ENCODE measurements at places on chromosomes 3 and 15.
A peak's percentile ranks its signal among the peaks of the same experiment; 100 is the strongest.

DNA sequence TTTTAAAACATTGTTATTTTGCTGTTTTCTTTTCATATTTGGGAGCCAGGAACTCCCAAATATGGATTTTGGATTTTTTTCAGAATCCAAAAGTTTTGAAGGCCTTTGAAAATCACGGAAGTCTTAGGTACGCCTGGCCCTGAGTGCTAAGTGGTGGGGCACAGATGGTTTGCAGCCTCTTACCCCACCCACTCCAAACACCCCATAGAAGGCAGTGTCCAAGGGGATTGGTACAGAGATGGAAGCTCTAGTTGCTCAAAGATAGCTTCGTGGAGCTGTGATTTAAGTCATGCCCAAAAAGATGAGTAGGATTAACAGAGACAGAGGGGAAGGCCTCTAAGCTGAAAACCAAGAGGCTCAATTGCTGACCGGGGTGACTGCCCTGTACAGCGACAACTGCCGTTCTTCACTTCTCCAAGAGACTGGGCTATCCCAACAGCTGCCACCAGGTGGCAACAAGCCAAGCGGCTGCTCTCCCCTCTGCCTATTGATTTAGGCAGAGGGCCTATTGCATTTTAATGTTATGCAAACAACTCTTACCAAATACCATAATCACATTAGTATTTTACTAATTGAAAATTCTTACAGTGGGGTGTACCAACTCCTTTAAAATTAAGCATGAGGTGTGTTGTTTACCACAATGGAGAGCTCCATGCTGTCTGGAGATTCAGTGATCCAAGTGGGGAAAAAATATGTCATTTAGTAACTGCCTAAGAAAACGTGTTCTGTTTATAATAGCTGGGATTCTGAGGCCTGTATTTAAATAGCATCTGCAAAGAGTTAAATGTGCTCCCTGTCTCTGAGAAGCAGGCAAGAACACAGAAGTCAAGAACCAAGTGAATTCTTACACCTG is 64.0 kb upstream of the C15orf61 start:
- peak; percentile 30 for DNase-seq

DNA sequence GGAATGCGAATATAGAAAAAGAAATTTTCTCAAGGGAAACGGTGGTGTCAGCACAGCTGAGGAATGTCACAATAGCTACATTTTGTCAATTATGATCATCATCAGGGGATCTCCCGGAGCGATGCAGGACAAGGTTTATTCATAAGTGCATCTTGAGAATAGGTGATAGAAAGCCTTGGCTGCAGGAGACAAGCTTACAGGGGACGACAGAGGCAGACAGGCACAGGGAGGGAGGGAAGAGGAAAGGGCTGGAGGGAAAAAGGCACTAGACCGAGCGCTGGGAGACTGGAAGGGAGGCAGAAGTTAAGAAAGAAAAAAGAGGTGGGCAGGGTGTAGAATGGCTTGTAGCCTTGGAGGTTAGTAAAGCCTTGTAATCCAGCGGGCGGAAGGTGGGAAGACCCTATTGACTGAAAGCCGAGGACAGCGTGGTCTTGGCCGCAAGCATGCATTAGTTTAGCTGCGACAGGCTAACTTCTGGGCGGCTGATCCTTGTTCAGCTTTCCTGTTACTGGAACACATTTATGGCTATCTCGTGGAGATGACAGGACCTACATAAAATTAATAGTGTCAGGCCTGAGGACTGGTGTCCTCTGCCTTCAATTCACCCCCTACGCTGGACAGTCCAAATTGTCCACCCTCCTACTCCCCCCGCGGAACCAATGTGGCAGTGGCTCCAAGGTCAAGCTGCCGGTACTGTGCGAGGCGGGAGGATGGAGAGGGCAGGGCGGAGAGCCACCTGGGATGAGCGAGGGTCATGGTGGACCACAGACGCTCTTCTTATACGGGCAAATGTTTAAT is 1.4 kb upstream of the NECTIN3 start:
- no peak for DNase-seq

- no peak for DNase-seq
These were observed 919.7 kb upstream of the NR2F2 start for GRCh38 chr15:95410757-95411156.

DNA sequence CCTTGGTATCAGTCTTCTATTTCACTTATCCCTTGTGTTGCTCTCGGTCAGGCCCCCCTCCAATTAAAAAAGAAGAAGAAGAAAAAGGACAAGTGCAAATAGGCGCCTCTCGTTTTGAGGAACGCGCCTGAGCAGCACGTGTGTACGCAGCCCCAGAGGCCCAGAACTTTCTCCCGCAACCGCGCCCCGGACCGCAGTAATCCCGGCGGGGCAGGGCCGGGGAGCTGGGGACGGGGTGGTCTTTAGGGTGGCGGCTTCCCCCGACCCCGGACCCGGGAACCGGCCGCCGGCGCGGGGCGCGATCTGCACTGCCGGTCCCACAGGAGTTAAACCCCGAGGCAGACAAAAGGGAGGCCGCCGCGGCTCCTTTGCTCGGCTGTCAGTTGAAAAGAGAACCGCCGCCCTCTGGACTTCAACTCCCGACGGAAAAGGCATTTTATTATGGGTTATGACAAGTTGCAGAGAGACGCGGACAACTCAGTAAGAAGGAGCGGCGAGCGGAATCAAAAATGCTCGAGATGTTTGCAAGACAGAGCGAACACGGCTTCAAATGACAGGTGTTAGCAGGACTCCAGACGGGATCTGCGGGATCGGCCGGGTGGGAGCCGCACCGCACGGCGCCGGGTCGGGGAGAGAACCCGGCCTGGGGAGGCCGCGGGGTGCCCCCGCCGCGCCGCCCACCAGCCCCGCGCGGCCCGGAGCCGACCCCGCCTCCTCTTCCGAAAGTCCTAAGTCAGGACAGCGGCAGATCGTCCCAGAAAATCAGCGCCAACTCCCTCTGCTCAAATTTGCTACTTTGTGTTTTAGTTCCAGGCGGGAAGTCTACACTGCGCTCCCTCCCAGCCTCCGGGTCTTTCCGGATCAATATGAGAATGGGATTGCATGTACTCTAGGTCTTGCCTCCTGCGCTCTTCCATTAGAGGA is 79.0 kb downstream of the NR2F2 start:
- DNase-seq: no peak

GRCh38 chr3:52432691-52433141 is 12.2 kb downstream of the SEMA3G start:
- DNase-seq: no peak

GRCh38 chr15:82533801-82534200 is 6.5 kb downstream of the RPS17 start:
- DNase-seq: no peak

DNA sequence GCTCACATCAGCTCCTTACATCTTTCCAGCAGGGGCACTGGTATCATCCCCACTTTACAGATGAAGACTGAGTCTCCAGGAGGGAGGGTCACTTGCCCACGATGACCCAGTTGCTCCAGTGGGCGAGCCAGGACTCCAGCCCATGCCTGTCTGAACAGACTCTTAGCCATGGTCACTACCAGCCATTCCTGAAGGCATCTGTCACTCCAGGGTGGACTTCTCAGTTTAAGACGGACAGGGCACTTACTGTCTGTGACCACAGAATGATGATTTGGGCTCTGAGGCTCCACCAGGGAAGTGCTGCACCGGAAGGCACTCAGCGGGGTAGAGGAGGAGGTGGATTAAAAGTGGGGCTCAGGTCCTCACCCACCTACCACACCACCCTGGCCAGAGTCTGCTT is 104.0 kb upstream of the SLC6A6 start:
- no peak for DNase-seq

DNA sequence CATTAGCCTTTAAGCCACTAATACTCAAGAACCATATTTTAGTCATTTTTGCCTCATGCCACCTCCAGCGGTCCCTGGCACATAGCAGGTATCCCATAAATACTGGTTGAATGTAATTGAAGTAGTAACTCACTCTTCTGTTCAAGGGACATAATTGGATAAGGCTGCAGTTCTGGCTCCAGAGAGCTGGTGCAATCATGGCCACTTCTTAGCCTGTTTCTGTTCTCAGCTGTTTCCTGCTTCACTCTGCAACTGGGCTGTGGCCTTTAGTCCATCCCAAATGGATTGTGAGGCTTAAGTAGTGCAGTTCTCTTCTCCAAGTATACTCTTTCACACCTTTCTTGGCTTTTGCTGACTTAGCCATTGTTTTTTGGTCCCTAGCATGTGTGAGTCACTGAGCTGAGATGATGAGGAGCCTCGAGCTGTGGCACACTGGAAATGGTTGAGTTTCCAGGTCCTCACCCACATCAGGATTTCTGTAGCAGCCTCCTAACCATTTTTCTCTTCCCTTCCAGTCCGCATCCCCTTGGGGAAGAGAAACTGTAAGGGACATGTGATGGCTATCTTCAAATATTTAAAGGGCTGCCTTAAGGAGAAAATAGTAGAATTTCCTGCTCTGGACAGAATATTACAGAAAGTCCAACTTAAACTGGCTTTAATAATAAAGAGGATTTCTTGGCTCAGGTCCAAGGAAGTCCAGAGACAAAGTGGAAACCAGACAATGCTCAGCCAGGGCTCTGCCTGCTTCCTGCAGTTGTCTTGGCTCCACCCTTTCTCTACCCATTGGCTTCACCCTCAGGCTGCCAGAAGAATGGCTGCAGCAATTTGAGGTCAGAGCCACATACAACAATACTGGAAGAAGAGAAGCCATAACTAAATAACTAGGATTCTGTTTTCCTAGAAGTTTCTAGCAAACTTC is 305.4 kb upstream of the ROPN1 start:
- no peak for DNase-seq

- no peak for DNase-seq
These were observed 26.1 kb upstream of the MGLL start for GRCh38 chr3:127848131-127849129.

DNA sequence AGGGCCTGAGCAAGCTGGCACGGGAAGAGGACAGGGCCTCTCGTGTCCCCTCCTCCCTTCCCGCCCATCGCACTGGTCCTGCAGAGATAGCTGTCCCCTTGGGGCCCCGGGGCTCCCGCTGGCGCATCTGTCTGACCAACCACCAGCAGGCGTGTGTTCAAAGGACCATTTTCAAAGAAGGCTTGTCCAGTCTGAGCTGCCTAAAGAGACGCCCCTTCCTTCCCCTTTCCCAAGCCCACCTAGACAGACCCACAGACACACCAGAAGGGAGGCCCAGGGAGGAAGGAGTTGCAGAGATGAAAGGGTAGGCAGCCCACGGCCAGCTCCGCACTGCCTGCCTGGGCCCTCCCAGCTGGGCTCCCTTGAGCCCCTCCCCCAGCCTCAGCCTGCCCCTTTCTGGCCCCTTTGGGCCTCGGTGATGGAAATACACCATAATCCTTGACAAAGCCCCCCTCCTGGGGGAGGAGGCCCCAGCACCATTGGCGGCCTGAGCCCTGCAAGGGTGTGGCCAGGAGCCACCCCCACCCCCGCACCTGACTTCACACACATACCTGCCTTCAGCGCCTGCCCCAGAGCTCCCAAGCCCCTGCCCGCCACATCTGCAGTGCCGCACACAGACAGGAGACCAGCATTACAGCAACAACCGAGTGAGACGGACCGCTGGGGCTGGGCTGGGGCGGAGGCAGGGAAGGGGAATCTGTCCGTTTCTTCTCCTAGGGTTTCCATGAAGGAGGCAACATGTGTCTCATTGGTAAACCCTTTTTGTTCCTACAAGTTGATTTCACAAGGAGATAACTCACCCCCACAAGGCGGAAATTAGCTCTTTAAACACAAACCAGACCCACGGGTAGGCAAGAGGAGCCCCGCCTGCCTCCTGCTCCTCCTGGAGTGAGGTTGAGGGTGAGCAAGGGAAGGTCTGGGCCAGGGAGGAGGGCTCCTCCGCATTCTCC is at the start of gene STRA6:
Gene STRA6, minus strand, starts transcription at position 336 of the 950 bp plus-strand sequence. CDS start 520 bp downstream, outside the sequence.
- DNase-seq: no peak

- DNase-seq: no peak
These were observed 69.6 kb upstream of the MYZAP start for GRCh38 chr15:57522148-57522547.

DNA sequence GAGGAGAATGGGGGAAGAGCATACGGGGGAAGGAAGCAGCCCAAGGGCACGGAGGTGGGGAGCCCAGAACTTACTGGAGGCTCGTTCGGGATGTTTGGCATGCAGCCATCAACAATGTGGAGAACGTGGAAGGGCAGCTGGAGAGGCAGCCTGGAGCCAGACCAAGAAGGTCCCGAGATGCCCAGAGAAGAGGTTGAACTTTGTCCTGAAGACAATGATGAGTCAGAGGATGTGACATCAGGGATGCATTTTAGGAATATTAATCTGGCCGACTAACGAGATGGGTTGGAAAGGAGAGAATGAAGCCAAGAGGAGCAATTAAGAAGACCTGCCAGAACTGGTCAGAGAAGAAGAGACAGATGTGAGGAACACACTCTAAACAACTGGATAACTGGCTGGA is 98.2 kb downstream of the SRGAP3 start:
- no peak for DNase-seq

GRCh38 chr3:129701161-129701560 is 94.7 kb upstream of the PLXND1 start:
- no peak for DNase-seq

- no peak for DNase-seq
These were observed 120.7 kb downstream of the FNDC3B start for GRCh38 chr3:172159962-172160538.

- DNase-seq: peak; percentile 38
These were observed 24.1 kb downstream of the DUT start for GRCh38 chr15:48355377-48355776.

DNA sequence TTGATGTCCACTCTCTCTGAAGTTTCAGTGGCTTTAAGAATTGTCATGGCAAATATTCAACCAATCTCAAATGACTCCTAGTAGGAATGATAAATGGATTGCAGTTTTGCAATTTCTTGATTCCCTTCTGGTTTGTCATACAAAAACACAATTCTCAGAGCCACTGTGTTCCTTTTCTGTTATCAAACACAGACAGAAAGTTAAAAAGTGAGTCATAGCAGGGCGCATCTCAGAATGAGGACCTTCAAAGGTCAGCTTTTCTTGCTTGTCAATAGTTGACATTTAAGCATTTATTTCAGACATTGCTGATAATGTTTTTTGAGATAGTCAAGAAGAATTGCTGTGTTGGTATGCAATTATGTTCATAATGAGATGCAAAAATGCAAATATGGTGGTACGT is 405.9 kb downstream of the NR2F2 start:
- peak; percentile 22 for DNase-seq

Measured in NCI-H226 (cell line).